Eye (tissue), 1 donor: ENCODE measurements at places on chromosomes 2 and 18.

- no peak for DNase-seq
Observed at GRCh38 chr18:29779096-29779495, 1263.4 kb downstream of the DSC3 start.

DNA sequence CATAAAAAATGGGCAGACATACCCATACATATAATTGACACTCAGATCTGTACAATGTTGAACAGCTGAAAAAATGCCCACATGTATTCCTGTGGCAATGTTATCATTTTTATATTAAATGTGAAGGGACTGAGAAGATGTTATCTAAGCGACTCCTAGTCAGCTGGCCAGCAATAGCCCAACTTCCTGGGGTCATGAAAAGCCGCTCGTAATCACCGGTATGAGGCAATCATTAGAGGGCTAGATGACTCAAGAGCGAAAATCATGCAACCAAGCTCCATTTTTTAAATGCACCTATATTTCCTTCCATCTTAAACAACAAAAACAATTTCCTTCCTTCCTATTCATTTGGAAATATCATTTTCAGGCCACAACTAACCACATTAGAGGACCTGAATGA lies 274.6 kb upstream of the CCDC68 start:
- DNase-seq: no peak

DNA sequence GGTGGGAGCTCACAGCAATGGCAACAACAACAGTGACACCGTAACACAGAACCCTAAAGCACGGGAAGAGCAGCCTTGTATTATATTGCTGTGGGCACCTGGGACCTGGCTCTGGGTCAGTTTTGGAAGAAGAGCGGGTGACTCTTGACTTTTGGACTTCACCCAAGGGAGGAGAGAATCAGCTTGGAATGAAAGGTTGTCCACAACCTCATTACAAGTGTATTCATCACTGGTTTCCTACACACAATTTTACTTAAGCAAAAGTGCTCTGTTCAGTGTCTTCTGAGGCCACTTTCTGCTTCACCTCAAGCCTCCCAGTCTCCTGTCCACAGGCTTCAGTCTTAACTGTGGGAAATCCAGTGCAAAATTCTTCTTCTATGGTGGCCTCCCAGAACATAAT lies 263.8 kb downstream of the KCNE4 start:
- no peak for DNase-seq

DNA sequence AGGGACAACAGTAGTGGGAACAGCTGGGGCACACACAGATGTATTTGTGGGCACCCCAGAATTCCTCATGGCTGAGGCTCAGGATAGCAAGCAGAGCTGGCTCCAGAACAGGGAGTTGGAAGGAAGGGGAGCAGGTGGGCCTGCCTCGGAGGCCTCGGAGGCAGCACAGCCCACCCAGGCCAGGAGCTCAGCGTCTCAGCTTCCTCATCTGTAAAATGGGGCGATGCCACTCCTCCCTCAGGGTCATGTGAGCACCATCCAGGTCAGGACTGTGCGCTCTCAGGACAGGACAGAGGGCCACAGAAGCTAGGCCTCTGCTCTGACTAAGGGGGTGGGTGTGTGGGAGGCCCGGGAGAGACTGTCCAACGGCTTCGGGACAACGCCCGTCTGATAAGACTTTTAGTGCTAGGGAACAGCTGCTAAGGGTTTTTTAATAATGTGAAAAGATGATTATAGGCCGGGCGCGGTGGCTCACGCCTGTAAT lies 106.2 kb downstream of the HDAC4 start:
- DNase-seq: no peak

DNA sequence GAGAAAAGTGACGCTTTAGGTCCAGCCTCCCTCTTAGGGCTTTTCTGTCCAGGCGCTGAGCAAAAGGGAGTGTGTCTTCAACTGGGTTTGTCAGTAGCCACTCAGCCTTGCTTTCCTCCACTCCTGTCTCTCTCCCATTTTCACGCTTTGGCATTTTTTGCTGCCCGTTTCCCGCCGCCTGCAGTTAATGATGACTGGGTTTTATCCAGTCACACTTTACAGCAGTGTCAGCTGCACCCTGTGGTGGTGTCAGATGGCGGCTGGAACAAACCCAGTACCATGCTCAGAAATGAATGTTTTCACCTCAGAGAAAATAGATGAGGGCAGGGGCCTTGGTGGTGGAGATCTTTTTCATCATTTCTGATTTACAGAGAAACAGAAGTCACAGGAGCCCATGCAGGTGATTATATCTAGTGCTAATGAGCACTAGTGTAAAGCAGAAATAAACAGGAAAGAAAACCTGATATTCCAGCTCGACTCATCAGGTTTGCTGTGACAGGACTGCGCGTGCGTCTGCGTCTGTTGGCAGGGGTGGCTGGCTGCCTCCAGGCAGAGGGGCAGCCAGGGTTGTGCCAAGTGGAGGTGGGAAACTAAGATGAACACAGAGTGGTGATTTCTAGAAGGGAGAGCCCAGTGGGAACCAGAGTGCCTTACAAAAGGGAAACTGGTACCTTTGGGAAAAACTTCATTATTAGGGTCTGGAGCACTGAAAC lies 139.9 kb downstream of the TANC1 start:
- no peak for DNase-seq

DNA sequence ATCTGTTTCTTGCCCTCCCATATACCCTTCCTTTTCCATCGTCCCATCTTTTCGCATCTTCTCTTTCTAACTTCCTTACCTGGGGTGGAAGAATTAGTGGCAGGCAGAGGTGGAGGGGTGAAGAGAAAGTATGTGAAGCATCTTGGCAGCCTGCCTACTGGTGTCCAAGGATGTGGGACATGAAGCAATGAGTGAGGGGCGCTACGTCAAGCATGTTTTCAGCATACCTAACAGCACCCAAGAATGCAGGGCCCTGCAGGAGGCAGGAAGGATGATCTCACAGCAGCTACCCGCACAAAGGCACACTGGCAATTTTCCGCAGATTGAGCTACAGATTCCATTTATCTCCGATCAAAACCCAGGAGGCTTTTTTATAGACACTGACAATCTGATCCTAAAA lies 42.2 kb downstream of the METTL4 start:
- no peak for DNase-seq

DNA sequence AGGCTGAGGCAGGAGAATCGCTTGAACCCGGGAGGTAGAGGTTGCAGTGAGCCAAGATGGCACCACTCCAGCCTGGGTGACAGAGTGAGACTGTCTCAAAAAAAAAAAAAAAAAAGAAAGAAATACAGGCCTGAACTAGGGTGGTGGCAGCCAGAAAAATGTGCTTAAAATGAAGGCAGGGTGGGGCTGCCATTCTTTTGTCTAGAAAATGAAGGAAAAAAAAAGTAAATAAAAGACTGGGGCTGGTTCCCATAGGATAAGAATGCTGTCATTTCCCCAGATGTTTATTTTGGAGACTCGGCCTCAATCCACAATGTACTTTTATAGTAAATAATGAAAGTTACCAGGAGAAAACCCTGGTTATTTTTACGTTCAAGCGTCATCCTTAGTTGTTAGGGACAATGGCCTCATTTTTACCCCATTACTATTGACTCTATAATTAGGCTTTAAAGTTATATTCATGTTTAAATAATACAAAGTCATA lies 58.9 kb downstream of the ATP8B1 start:
- no peak for DNase-seq

- DNase-seq: no peak
Observed at GRCh38 chr2:64998658-64999061, 9.5 kb downstream of the SLC1A4 start.

DNA sequence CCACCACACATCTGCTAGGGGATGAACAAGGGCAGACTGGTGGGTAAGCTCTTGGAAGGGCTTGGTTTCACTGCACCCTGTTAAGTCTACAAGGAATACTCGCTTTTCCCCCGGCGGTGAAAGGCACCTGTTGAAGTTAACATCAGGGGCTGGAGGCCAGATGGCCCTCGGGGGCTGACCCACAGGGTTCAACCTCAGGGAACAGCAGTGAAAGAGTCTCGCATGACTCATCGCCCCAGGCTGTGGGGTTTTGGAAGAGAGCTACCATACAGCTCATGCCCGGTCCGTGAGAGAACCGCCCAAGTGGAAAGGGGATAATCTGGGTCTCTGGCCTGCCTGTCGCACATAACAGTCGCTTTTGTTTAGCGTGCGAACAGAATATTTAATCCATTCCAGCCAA lies 748.0 kb downstream of the DPP10 start:
- no peak for DNase-seq

DNA sequence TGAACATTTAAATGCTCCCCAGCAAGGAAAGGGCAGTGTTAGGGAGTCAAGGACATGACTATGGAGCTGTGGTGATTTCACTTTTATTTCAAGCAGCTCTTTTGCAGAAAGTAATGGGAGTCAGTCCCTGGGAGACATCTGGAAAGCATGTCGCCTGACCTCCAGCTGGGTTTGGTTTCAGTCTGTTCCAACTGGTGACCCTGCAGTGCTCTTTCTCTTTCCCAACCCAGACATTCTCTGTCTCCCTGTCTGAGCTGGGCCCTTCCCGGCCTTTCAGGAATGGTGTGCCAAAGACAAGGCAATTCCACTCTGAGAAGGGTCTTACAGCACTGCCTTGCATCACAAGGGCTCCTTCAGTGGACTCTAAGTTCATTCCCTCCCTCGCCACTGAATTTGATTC lies 323.2 kb downstream of the OSR1 start:
- no peak for DNase-seq

- no peak for DNase-seq
Observed at GRCh38 chr2:135424849-135425248, 106.2 kb downstream of the ZRANB3 start.

DNA sequence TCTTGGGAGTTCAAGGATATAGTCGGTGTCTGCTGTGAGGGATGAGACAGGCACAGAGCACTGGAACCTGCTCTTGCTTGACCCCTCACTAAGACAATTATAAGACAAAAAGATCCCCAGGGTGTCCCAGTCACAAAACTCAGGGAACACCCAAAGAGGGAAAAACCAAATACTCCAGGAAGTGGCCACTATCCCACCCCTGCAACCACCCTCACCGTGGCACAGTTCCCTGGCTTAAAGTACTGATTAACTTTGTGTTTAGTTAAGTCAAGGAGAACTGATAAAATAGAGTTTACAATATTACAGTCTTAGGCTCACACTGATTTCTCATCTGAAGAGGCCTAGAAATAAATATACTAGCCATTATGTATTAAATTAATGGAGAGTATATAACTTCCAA lies 13.5 kb downstream of the IL36B start:
- no peak for DNase-seq

- DNase-seq: no peak
Observed at GRCh38 chr2:237590272-237591140, at the start of gene RAB17. RAB17 (minus strand) TSS chr2:237590734; CDS start chr2:237586154, 4,580 bp downstream.

GRCh38 chr18:23927821-23928746 lies 86.5 kb upstream of the TTC39C start:
- no peak for DNase-seq

DNA sequence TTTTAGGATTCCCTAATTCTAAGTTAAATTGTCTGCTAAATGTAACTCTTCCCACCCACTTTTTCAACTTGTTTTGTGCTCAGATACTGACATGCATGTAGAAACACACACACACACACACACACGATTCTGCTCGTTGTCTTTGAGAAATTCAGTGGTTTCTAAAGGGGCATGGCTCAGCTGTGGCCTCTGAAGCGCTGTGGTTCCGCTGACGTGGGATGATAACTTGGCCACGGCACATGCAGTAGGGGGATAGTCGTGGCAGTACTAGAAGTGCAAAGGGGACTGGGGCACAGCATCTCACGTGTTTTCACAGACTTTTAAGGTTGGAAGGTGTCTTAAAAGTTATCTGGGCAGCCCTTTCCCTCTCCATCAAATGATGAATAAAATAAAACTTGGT lies 18.4 kb downstream of the CASP10 start:
- no peak for DNase-seq

DNA sequence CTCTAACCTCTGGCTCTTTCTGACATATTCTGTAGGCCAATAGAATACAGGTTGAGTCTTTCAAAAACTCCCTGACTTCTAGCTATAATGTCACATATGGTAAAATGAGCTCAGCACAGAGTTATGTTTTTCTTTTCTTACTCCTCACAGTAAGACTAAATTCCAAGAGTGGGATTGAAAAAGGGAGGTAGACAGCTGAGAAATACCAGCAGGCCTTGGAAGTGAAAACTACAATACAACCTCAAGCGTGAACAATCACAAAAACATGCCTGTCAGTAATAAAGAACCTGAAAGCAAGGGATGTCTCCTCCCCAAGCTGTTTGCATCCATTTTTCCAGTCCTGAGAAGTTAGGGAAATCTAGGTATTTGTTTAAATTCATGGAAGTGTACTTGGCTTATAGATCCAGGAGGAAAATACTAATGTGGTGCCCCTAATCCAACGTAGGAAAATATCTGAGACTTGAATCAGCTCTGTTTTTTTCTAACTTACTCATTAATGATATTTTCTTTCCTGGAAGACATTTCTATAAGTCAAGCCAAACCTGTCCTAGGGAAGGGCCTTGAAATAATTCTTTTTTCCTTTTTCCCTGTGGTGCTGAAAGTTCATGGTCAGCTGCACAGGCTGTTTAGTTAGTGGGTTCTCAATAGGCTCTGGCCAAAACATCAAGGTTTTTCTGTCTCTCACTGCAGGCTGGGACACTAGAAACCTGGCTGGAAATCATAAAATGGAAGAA lies 167.9 kb upstream of the SPATS2L start:
- DNase-seq: no peak

- DNase-seq: no peak
Observed at GRCh38 chr2:109662889-109663288, 48.7 kb downstream of the SOWAHC start.

DNA sequence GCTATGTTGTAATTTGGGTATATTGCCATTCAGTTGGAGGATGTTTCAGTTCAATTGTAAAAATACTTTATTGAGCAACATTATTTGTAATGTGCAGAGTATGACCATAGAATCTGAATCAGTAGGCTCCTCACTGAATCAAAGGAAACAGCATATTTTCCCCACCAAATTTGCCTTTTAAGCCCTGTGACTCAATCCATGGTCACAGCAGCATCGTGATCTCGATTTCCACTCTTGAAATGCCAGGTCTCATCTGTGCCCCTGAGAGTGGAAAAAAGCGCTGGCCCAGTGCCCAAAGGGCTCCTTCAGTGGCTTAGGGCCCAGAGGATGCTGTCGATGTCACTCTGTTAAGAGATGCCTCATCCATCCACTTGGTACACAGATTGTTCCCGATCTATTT lies 57.5 kb downstream of the FHOD3 start:
- DNase-seq: no peak

- DNase-seq: peak; percentile 47
Observed at GRCh38 chr2:170341684-170342623, 164.0 kb downstream of the MYO3B start.

GRCh38 chr18:66655407-66655806 lies 51.5 kb upstream of the CDH19 start:
- DNase-seq: no peak
